ENCODE measurements at places on chromosomes 1 and 21.

- no peak for DNase-seq
These were observed 25.5 kb downstream of the KMO start for GRCh38 chr1:241557551-241558193.

DNA sequence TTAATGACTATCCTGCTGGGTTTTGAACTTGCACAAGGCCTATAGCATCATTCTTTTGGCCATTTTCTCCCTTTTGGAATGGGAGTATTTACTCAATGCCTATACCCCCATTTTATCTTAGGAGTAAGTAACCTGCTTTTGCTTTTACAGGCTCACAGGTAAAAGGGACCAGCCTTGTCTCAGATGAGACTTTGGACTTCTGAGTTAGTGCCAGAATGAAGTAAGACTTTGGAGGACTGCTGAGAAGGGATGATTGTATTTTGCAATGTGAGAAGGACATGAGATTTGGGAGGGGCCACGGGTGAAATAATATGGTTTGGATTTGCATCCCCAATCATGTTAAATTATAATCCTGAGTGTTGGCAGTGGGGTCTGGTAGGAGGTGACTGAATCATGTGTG, 212.7 kb downstream of the FAF1 start:
- no peak for DNase-seq

- no peak for DNase-seq
These were observed 25.4 kb upstream of the SDHB start for GRCh38 chr1:17078991-17079868.

DNA sequence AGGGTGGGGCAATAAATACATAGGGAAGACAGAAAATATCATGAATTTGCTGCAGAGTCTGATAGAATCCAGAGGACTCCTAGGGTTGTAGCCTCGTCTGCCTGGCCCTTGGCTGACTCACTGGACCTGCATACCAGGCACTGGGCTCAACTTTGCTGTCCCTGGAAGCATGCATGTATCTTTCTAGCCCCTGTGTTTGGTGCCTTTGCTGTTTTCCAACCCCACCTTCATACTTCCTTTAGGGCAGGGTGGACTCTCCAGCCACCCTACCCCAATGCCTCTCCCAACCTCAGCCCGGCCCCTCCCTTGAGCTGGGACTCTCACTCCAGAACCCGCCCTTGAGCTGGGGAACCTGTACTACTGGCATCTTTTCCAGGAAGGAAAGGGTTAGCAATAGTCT, 1.2 kb downstream of the RAB25 start:
- no peak for DNase-seq

DNA sequence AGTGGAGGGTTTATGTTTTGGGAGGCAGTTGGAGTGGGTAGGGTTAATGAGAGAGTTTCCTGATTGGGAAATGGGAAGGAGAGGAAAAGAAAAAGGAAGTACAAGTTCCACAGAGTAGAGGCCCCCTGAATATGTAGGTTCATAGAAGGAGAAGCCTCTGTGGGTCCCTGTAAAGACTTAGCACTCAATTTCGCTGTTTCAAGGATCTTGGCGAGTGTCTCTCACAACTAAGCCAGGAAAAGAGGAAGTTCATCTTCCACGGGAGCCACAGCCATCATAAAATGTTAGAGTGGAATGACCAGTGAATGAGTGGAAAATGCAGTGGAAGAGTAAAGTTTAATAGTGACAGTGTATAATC, 17.4 kb upstream of the DPYD start:
- DNase-seq, result no peak

GRCh38 chr1:156881101-156881500, 12.4 kb upstream of the PEAR1 start:
- DNase-seq, result no peak

DNA sequence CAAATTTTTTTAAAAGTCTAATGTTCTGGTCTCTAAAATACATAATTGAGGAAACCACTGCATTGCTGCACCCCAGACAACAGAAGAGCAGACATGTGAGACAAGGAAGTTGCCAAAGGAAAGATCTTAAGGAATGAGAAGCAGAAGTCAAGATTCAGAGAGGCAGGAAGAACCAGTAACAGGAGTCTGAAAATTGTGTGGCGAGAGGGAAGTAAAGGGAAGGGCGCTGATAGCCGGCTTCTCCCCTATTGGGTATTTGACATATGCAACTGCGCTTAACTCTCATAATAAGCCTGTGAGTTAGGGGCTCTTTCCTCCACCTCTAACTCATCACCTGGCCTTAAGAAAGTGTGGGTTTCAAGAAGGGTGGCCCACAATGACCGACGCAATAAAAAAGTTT, 21.9 kb upstream of the KIF14 start:
- DNase-seq, result no peak
